ENCODE measurements at places on chromosomes 6 and 20. TPM values are rescaled to one million over a fixed set of nuclear protein-coding genes. Genes with fewer than 3 reads are reported as not detected.

Gene MYB
- not detected for total RNA-seq

Gene RRAGD
- total RNA-seq, result 116 TPM

- no peak overlapping the region for H3K27ac ChIP-seq
- no peak for DNase-seq
- no peaks in the 10 kb centered on the region for H3K27me3 ChIP-seq
- H3K4me3 ChIP-seq, result no peak overlapping the region
Observed at GRCh38 chr6:88290411-88290810, 124.3 kb upstream of the CNR1 start.

Gene DNMT3B
- total RNA-seq, result 0.90 TPM

GRCh38 chr6:162728197-162728596 lies 423 bp downstream of the PACRG start:
- peak overlapping the region; percentile 93 for H3K27ac ChIP-seq
- H3K4me3 ChIP-seq, result peak overlapping the region; percentile 94
- no peaks in the 10 kb centered on the region for H3K36me3 ChIP-seq

Gene TMEM200A
- 0.18 TPM for total RNA-seq

GRCh38 chr20:4569092-4569491 lies 152.6 kb upstream of the PRND start:
- H3K4me3 ChIP-seq, result no peak overlapping the region
- H3K27ac ChIP-seq, result no peak overlapping the region
- H3K36me3 ChIP-seq, result no peaks in the 10 kb centered on the region
- no peak for DNase-seq
- no peaks in the 10 kb centered on the region for H3K4me1 ChIP-seq

Gene MICA
- 8.9 TPM for total RNA-seq

DNA sequence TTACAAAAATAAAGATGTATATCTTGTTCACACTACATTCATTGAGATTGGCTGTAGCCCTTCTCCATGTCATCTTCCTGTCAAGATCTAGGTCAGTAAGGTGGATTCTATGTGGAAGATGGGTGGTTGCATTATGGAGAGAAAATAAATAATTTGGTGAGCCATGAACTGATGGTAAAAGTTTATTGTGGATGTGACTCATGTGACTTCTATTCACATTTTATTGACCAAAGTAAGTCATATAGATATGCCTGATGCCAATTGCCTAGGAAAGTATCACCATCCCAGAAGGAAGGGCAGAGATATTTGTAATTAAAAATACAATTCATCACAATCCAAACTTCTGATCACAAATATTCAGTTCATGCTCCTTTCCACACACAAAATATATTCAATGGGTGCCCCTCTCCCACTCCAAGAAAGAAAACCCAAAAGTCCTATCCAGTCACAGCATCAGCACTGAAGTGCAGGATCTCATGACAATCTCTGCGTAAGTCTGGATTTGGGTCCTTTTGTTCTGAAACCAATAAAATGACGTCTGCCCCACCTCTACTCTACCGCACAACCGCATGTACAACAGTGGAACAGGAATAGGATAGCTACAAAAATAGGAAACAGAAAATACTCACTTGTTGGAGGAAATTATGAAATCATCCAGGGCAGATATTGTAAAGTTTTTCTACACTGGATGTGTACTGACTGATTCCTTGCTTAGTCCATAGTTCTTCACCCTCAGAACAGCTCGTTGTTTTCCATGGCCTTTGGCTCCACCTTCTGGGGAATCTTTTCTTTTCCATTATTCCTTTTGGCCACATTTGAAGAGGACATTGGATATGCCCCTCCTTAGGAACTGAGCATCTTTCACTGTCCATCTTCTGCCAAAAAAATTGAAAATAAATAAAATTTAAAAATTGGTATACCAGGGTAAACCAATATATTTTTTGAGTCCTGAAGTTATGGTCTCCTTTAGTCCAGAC lies 16.1 kb upstream of the SLC17A3 start:
- H3K36me3 ChIP-seq, result no peaks in the 10 kb centered on the region
- DNase-seq, result peak; percentile 11
- no peaks in the 10 kb centered on the region for H3K4me1 ChIP-seq
- H3K27me3 ChIP-seq, result no peaks in the 10 kb centered on the region
